ENCODE measurements at places on chromosomes 7 and 10. TPM values are rescaled to one million over a fixed set of nuclear protein-coding genes. Genes with fewer than 3 reads are reported as not detected.

PAX2 gene
- total RNA-seq = 0.19 TPM

INSYN2A gene
- 0.85 TPM for total RNA-seq

ARID5B gene
- total RNA-seq = 55.2 TPM

ZNF273 gene
- 6.2 TPM for total RNA-seq

SPAG6 gene
- 6.6 TPM for total RNA-seq

STEAP1B gene
- not detected for total RNA-seq

SLC12A9 gene
- total RNA-seq = 31.4 TPM

ZNF716 gene
- not detected for total RNA-seq

CYP2W1 gene
- total RNA-seq = 15.3 TPM

PKD2L1 gene
- total RNA-seq = 0.26 TPM

CAV1 gene
- total RNA-seq = 56.1 TPM

SCIN gene
- total RNA-seq = 3.9 TPM

NEBL gene
- total RNA-seq = 55.3 TPM

PDSS1 gene
- 13.6 TPM for total RNA-seq

Data from type B pancreatic cell (in vitro differentiated cells).